ENCODE measurements at places on chromosomes 7 and 10. TPM values are rescaled to one million over a fixed set of nuclear protein-coding genes. Genes with fewer than 3 reads are reported as not detected.
A peak's percentile ranks its signal among the peaks of the same experiment; 100 is the strongest.

Gene OGA
- 65.0 TPM for total RNA-seq

- no peak for DNase-seq
Observed at GRCh38 chr7:156279635-156280034, 360.9 kb upstream of the RNF32 start.

- DNase-seq: peak; percentile 91
Observed at GRCh38 chr10:77622889-77623291, 14.7 kb downstream of the KCNMA1 start.

DNA sequence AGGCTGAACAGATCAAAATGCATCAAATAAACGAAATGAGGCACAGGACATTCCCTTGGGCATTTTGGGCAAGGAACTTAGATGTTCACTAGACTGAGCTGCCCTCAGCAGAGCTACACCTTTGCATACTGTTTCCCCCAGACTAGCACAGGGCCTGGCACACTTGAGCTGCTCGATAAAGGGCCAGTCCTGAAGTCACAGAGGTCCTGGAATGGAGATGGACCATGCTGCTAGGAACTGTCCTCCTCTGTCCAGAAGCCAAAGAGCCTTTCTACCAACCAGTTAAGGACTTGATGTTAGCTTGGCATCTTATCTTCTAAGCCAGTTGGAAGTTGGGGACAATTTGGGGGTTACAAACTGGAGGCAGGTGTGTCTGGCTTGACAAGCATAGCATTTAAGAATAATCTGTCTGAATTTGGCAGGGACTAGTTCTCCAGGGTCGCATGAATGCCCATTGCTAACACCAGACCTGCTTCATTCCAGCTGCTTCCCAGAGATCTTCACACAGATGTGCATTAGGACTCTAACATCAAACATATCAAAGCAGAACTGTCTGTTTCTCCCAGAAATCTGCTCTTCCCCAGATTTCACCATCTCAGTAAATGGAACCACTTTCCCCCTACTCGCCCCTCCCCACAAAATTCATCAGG, 152.2 kb upstream of the PDE1C start:
- DNase-seq: no peak

DNA sequence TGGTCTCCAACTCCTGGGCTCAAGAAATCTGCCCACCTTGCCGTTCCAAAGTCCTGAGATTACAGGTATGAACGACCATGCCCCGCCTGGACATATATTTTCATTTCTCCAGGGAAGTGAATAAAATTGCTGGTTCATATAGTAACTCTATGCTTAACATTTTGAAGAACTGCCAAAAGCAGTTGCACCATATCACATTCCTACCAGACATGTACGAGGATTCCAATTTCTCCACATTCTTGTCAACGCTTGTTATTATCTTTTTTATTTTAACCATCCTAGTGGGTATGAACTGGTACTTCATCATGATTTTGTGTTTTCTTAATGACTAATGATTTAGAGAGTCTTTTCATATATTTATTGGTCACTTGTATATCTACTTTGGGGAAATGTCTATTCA, 21.9 kb upstream of the CPN1 start:
- no peak for DNase-seq

All from Karpas-422 (cell line).